Right forelimb (tissue), 1 donor: ENCODE measurements at places on chromosomes 2 and 18.

DNA sequence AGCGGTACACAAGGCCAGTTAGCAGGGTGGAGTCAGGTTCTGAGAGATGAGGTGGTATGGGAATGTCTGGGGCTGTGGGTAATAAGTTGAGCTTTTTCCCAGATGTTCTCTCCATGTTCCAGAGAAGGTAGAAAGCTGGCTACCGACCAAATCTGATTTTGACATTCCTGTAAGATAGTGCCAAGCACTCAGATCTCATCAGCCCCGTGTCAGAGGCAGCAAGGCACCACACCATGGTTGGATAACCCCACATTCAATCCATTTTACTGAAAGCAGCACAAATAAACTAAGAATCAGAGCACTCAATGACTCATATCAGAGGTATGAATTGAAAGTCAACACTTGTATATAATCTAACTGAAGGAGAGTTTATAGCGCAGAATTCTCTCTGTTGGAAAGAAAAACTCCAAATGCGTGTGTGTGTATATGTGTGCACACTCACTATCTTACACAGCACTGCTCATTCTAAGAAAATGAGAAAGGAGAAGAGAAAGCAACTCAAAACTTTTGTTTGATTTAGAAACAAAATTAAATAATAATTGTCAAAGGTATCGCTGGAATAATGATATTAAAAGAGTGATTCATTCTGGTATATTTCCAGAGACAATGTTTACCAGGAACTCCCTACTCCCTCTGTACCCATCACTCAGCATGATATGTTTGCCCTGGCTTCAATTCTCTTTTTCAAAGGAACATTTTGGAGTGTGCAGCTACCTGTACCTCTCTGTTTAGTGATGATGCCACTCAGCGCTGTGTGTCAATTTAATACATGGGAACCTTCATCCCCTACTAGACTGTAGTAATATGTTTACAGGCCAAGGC is 375.1 kb upstream of the ID2 start:
- peak; percentile 32 for DNase-seq

GRCh38 chr18:39946623-39947061 is 2008.4 kb upstream of the PIK3C3 start:
- no peak for DNase-seq

- no peak for DNase-seq
These were observed 61.4 kb downstream of the GPR39 start for GRCh38 chr2:132477962-132478361.

DNA sequence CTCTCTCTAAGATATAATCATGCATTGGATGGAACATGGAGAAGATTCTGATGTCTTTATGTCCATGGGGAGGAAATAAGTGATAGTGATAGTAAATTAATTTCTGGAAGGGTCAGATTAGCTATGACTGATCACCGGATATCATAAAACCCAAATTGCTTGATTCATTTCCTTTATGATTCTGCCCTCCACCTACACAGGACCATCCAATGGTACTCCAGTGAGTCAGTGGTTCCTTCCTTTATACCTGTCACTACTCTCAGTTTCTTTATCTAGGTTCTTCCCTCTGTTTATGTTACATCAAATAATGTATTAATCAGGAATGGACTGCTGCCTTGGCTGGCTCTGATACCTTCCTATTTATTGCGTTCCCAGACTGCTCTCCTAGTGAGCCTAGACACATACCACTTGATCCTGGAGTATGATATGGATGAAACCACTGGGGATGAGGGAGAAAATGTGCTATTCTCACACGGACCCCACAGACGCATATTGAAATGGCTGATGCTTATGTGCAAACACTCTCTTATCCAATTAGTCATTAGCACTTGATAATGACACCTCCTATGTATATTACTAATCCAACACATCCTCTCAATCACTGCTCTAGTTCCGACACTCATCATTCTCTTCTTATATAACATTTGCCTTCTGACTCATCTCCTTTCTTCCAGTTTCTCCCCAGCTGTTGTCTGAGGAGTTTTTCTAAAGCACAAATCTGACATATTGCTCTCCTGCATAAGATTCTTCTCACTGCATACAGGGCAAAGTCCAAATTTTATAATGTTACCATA is 315.6 kb downstream of the INSIG2 start:
- DNase-seq: no peak

DNA sequence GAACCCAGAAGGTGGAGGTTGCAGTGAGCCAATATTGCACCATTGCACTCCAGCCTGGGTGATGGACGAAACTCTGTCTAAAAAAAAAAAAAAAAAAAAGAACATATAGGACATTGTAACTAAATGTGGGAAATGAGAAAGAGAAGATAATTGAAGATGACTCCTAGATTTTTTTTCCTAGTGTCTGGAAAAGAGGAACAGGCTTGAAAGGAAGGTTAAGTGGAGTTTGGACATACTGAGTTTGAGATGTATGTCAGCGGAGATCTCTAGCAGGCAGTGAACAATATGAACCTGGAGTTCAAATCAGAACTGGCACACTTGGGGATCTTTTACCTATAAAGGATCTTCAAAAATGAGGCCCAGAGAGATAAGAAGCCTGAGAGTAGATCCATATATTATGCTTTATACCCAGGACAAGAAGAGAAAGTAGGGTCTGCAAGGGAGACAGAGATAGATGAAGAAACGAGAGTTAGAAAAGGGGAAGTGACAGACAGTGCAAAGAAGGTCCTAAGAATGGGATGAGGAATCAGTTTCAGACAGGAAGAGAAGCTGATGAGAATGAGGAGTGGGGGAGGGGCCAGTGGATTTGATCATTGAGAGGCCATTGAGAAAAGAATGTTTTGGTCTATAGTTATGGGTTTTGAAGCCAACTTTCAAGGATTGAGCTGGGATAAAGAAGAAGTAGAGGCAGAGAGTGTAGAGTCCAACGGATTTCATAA is 46.9 kb upstream of the CD28 start:
- no peak for DNase-seq

DNA sequence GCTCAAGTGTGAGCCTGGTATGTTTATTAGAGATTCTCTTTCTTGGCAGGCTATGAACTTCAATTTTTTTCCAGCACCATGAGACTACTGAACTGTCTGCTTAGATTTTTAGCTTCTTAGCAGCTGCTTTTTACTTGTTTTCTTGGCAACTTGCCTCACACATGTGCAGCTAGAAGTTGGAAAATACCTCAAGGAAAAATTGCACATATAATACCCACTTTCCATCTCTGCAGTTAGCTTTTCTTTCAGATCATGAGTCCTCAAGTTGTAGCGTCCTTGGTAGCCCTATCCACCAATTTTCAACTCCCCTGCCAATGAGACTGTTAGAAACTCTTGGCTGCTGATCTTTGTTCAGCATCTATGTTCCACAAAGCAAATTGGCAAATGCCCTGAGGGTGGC is 302.1 kb downstream of the HRH4 start:
- DNase-seq: no peak

GRCh38 chr2:190412966-190413365 is 4.8 kb downstream of the MFSD6 start:
- no peak for DNase-seq

DNA sequence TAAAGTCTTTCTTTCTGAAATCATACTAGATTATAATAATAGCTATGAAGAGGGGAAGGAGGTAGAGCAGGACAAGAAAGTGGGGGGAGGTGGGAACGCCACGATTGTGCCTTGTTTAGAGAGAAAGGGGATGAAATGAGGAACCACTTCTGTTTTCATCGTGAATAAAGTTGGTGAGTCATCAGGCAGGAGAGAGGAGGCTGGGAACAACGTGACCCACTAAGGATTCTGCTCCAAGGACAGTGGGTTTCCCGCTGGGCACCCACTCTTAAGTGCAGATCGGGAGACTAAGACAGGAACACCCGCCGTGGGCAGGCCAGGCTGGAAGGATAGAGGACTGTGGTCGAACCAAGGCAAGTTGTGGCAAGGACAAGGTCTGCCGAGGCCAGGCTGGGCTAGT is 158.2 kb downstream of the L3MBTL4 start:
- no peak for DNase-seq

GRCh38 chr2:43729491-43730174 is 44.2 kb upstream of the DYNC2LI1 start:
- no peak for DNase-seq

DNA sequence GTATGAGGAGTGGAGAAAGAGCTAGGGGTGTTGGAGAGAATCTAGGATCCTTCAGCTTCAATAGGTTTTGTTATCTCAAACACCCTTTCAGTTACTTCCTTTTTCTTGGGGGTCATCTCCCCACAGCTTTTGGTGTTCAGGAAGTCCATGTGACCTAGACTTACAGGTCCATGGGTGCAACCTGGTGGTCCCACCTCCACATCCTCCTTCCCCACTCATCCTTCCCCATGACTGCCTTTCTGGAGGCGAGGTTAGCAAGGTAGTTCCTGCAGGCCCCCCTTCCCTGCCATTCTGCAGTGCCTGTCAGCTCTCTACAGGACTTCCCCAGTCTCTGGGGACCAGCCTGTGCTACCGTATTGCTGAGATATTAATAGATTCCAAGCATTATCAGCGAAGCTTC is 107.6 kb downstream of the TMEM17 start:
- DNase-seq: no peak

DNA sequence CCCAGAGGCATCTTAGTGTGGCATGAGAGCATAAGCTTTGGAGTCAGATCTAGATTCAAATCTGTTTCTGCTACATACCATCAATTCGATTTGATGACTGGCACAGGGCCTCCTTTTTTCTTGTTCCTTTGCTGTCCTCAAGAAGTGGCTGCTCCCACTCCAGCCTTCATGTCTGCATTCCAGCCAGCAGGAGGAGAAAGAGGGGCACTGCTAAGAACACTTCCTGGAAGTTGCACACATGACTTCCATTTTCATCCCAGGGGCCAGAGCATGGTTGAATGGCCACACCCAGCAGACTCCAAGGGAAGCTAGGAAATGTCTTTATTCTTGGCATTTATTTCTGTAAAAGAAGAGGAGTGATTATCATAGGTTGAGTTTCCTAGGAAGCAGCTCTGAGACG is 50.4 kb downstream of the EML6 start:
- no peak for DNase-seq

- DNase-seq: no peak
These were observed at the start of gene SCN1A for GRCh38 chr2:166127217-166128155. TSS of gene SCN1A (minus strand) at chr2:166128020. CDS start at chr2:166073621, 54,399 bp downstream.

DNA sequence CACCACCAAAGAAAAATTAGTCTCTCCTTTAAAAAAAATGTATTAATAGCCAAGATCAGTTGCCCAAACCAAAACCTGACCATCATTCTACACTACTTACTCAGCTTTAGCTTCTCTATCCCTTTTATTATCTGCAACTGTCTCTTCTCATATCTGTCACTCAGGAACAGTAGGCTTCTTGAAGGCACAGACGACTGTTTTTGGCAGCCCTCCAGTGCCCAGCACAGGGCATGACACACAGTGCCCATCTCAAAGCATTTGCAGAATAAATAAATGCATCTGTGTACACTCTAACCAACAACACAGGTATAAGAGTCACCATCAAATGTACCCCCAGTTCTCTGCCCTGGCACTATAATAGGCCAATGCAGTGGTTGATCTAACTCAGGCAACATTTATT is 117.2 kb downstream of the UXS1 start:
- DNase-seq: no peak

DNA sequence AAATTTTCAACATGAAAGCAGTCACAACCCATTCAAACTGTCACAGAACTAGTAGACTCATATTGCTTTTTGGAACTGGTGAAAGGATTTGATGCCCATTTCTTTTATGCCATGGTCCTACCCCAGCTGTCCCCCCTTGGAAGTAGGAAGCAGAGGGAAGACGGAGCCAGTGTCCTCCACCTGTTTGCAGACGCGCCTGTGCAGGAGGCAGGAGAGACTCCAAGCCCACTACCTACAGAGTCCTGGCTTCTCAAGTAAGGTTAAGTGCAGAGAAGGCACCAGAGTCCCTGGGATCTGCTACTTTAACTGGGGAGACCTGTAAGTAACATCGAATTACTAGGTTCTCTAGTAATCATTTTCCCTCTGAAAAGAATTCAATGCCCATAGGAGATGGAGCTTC is 32.7 kb upstream of the DNMT3A start:
- no peak for DNase-seq

DNA sequence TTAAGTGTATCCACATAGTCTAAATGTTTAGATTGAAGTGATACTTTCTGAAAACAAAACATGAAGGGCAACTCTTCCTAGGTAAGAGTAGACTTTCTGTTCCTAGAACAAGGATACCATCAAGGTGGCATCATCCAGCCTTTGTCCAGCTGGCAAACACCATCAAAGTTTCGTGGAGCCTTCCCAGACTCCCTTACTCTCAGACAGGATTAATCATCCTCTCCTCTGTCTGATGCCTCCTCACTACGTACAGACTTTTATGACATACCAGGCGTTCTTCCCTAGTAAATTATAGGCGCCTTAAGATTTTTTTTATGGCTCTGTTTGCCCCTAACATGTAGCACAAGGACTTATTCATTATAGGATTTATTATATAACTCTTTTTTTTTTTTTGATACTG is 29.4 kb upstream of the ASNSD1 start:
- no peak for DNase-seq

GRCh38 chr2:9359463-9359862 is 63.9 kb downstream of the ITGB1BP1 start:
- no peak for DNase-seq

- no peak for DNase-seq
These were observed 53.8 kb downstream of the EEF1B2 start for GRCh38 chr2:206213514-206213845.

DNA sequence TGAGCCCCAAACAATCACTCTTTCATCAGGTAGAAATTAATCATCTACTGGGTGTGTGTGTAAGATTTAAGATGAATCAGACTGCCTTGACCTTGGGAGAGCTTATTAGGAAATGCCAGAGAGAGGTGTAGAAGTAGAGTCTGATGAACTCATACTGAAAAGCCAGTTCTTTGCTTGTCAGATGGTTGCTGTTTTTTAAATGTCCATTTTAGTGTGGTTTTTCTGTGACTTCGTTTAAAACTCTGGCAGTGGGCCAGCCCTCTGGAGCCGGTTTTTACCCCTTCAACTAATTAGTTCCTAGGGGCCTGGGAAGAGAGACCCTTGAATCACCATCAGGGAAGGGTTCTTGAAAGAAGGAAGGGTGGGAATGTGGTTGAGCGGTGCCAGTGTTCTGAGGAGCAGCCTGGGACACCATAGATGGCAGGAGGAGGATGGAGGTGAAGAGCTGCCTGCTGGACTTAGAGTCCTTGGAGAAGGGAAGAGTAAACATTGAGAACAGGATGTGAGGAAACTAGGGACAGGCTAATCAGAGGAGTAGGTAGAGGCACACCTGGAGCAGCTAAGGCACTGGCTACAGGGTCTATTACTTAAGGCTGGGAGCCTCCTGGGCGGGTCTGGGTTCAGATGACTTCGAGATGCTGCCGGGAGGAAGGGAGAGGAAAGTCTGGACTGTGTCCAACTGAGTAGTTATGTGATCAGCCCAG is 66.1 kb downstream of the LRRFIP1 start:
- DNase-seq: peak; percentile 36
